ENCODE measurements at places on chromosomes 12 and 14.

DNA sequence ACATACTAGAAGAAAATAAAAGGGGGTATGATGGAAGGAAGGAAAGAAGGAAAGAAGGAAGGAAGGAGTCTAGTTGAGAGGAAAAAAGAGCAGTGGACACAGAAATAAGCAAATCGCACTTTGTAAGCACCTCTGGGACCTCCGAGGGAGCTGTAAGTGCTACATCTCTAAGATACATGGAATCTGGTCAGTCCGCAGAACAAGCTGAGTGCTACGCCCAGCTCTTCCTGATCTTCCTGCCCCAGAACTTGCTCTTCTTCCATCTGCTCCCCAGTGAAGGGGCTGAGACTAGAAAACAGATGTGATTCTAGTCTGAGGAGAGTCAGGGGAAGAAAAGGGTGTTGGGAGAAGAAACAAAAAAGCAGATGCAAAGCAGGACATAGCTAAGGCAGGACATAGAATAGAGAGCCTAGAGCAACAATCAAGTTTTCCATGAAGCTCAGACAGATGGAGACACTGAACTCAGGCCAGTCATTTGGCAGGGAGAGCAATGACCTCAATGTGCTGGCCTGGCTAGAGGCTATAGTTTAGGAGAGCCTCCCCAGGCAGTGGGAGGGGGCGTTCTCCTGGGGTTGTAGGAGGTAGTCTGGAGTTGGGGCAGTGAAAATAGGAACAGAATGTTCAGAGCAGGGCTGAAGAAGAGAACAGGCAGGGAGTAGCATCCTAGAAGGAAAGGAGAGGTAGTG is 1.7 kb upstream of the MFAP5 start:
- DNase-seq, result no peak

GRCh38 chr14:100010679-100011078 is 54.5 kb upstream of the EVL start:
- no peak for DNase-seq

DNA sequence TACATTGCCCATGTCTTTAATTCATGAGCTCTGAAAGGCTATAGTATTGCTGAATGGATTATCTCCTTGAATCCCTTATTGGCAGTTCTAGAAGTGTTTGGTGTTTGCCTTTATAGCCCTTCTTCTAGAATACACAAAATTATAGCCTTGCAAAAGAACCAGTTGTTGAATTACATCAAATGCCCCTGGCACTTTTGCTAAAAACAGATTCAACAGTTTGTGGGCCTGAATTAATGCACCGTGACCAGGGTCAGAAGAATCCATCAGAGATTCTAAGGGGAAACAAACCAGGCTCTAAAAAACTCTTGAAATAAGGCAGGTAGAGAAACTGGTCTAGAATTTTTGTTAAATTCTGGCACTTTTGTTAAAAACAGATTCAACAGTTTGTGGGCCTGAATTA is 197.8 kb downstream of the SOX5 start:
- DNase-seq, result no peak

- no peak for DNase-seq
These were observed 195.5 kb downstream of the CACNA1C start for GRCh38 chr12:2248087-2248900.

- DNase-seq, result no peak
These were observed 22.3 kb upstream of the NXPH4 start for GRCh38 chr12:57194253-57194652.
